ENCODE measurements at places on chromosomes 6 and 20. TPM values are rescaled to one million over a fixed set of nuclear protein-coding genes. Genes with fewer than 3 reads are reported as not detected.

- no peak for DNase-seq
- no peaks in the 10 kb centered on the region for H3K4me1 ChIP-seq
- H3K27me3 ChIP-seq: peaks cover 5% of the 10 kb centered on the region
- H3K27ac ChIP-seq: no peak overlapping the region
Measured at GRCh38 chr20:10793766-10794165, 120.0 kb upstream of the JAG1 start.

DNA sequence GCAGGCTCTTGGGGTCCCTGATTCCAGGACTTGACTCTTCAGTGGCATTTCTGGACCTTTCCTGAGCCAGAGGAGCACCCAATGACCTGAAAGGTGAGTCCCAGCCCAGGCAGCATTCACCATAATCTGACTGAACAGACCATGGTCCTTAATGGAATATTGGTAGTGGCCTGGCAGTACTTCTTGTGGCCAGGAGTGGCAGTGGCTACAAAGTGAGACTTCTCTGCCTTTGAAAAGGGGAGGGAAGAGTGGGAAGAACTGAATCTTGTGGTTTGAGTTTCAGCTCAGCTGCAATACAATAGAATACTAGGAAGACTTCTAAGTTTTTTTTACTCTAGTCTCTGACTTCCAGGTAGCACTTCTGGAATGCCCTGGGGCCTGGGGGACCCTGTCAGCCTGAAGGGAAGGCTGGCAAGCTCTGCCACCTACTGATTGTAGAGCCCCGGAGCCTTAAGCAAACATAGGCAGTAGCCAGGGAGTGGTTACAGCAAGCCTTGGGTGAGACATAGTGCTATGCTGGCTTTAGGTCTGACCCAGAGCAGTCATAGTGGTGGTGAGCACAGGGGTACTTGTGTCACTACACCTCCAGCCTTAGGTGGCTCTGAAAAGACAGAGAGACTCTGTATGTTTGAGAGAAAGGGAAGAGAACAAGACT, 674.2 kb upstream of the MANEA start:
- H3K36me3 ChIP-seq: no peaks in the 10 kb centered on the region
- H3K4me3 ChIP-seq: no peak overlapping the region
- no peaks in the 10 kb centered on the region for H3K27me3 ChIP-seq
- no peak overlapping the region for H3K27ac ChIP-seq
- DNase-seq: no peak

DNA sequence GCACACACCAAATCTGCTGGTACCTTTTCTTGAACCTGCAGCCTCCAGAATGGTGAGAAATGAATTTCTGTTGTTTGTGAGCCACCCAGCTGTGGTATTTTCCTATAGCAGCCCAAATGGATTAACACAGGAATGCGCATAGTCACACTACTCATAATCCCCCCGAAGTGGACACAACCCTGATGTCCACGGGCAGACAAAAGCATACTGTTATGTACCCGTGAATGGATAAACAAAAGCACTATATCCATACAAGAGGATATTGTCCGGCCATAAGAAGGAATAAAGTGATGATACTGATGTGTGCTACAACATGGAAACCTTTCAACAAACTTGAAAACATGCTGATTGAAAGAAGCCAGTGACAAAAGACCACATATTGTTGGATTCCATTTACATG, 25.1 kb upstream of the RPP40 start:
- no peak overlapping the region for H3K27ac ChIP-seq
- H3K4me3 ChIP-seq: no peak overlapping the region
- no peaks in the 10 kb centered on the region for H3K36me3 ChIP-seq

GRCh38 chr6:30689022-30689865, 1.5 kb downstream of the NRM start:
- H3K36me3 ChIP-seq: no peaks in the 10 kb centered on the region
- H3K27me3 ChIP-seq: no peaks in the 10 kb centered on the region
- H3K4me1 ChIP-seq: peaks cover 48% of the 10 kb centered on the region
- H3K4me3 ChIP-seq: peak overlapping the region; percentile 94
- peak overlapping the region; percentile 98 for H3K27ac ChIP-seq

- no peak for DNase-seq
- H3K4me3 ChIP-seq: no peak overlapping the region
- H3K4me1 ChIP-seq: no peaks in the 10 kb centered on the region
- H3K36me3 ChIP-seq: no peaks in the 10 kb centered on the region
- H3K27ac ChIP-seq: no peak overlapping the region
Measured at GRCh38 chr20:51131811-51132210, 108.9 kb upstream of the KCNG1 start.

GRCh38 chr6:35496036-35496840, 641 bp downstream of the TEAD3 start:
- H3K27ac ChIP-seq: no peak overlapping the region
- peak overlapping the region; percentile 54 for H3K4me3 ChIP-seq
- peaks cover 17% of the 10 kb centered on the region for H3K27me3 ChIP-seq
- no peak for DNase-seq
- peaks cover 29% of the 10 kb centered on the region for H3K4me1 ChIP-seq

DNA sequence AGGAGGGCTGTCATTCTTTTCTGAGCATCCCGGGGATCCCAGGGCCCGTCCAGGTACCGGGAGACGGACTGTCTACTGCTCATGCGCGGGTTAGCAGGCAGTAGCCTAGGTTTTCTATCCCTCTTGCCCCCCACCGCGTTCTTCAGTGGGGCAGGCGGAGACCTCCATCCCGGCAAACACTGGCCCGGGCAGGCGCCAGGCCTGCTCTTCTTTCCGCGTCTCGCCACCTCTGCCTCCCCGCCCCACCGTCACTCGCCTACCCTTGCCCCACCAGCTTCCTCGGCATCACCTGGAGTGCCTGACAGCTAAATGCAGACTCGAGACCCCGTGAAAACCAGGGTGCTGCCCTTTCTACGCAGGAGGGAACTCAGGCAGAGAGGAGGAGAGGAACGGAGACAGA, 1937.7 kb upstream of the DEFB115 start:
- no peaks in the 10 kb centered on the region for H3K36me3 ChIP-seq
- no peak for DNase-seq

DNA sequence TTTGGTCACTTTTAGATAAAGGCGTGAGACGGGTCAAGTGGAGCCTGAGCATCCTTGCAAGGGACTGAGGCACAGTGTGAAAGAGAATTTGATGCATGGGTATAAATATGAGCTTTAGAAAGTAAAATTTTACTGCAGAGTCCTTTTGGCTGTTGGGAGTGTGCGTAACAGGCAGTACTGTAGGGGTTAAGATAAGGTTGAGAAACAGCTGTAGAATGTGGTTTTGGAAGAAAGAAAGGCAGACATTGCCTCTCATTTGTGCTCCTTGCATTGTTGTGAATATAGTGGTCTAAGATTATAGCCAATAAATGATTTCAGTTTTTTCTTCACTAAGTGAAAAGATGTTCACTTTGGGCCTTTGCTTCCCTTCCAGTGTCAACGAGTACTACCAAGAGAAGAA, 73.0 kb downstream of the RREB1 start:
- H3K4me3 ChIP-seq: no peak overlapping the region
- peaks cover 12% of the 10 kb centered on the region for H3K4me1 ChIP-seq
- DNase-seq: no peak
- peak overlapping the region; percentile 19 for H3K27ac ChIP-seq
- H3K36me3 ChIP-seq: peaks cover 85% of the 10 kb centered on the region
- H3K27me3 ChIP-seq: no peaks in the 10 kb centered on the region

- peak overlapping the region; percentile 97 for H3K27ac ChIP-seq
- peak overlapping the region; percentile 91 for H3K4me3 ChIP-seq
- H3K4me1 ChIP-seq: peaks cover 93% of the 10 kb centered on the region
- H3K27me3 ChIP-seq: no peaks in the 10 kb centered on the region
Measured at GRCh38 chr6:90080876-90081481, 186.7 kb downstream of the GJA10 start.

DNA sequence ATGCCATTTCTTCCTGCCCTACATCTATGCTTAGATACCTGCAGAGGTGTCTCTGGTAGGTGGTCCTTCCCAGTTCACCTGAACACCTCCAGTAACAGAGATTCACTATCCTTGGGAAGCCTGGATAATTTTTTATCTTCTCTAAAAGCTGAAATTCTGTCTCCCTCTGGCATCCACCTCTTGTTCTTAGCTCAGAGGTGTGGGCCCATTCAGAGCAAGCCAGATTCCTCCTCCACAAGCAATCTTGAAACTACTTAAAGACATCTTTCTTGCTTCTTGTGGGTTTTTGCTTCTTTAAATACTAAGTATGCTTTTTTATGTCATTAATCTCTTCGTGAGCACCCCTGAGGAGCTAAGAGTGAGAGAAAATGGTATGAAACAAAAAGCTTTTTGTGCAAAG, 10.4 kb upstream of the SNRPB2 start:
- no peak for DNase-seq
- no peaks in the 10 kb centered on the region for H3K4me1 ChIP-seq
- no peak overlapping the region for H3K27ac ChIP-seq
- H3K27me3 ChIP-seq: peaks cover 35% of the 10 kb centered on the region
- no peaks in the 10 kb centered on the region for H3K36me3 ChIP-seq

- H3K4me3 ChIP-seq: no peak overlapping the region
- H3K36me3 ChIP-seq: no peaks in the 10 kb centered on the region
- no peaks in the 10 kb centered on the region for H3K27me3 ChIP-seq
- DNase-seq: no peak
Measured at GRCh38 chr6:89494131-89494793, 61.3 kb downstream of the ANKRD6 start.

- H3K36me3 ChIP-seq: no peaks in the 10 kb centered on the region
- peaks cover 2% of the 10 kb centered on the region for H3K4me1 ChIP-seq
- no peak overlapping the region for H3K27ac ChIP-seq
Measured at GRCh38 chr20:45779011-45779915, 12.4 kb downstream of the WFDC3 start.

- peaks cover 4% of the 10 kb centered on the region for H3K36me3 ChIP-seq
- H3K27ac ChIP-seq: no peak overlapping the region
- no peak for DNase-seq
- peaks cover 5% of the 10 kb centered on the region for H3K4me1 ChIP-seq
Measured at GRCh38 chr6:160767647-160768019, 65.6 kb downstream of the PLG start.

DNA sequence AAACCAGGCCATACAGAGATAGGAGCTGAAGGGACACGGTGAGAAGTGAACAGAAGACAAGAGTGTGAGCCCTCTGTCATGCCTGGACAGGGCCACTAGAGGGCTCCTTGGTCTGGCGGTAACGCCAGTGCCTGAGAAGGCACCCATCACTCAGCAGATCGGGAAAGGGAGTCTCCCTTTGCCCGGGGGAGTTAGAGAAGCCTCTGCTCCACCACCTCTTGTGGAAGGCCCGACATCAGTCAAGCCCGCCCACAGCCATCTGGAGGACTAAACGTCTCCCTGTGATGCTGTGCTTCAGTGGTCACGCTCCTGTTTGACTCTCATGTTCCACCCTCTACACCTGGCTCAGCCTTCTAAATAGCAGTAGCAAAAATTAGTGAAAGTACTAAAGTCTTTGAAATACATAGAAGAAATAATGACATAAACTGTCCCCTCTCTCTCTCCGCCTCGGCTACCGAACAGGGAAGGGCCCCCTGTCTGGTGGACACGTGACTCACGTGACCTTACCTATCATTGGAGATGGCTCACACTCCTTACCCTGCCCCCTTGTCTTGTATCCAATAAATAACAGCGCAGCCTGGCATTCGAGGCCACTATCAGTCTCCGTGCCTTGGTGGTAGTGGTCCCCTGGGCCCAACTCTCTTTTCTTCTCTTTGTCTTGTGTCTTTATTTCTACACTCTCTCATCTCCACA, 66.7 kb downstream of the RPP21 start:
- H3K36me3 ChIP-seq: no peaks in the 10 kb centered on the region
- peaks cover 91% of the 10 kb centered on the region for H3K27me3 ChIP-seq
- DNase-seq: peak; percentile 47

- H3K27ac ChIP-seq: no peak overlapping the region
- H3K4me1 ChIP-seq: no peaks in the 10 kb centered on the region
- DNase-seq: no peak
- no peak overlapping the region for H3K4me3 ChIP-seq
- H3K27me3 ChIP-seq: peaks cover 6% of the 10 kb centered on the region
Measured at GRCh38 chr6:104527761-104528415, 331.8 kb downstream of the HACE1 start.

Gene HSPA12B
- 0.05 TPM for polyA plus RNA-seq

Gene ENPP5
- polyA plus RNA-seq: 9.4 TPM

Gene DNMT3B
- polyA plus RNA-seq: 0.08 TPM

Gene C6orf89
- 44.4 TPM for polyA plus RNA-seq

Gene CCDC170
- not detected for polyA plus RNA-seq

Gene CYP24A1
- polyA plus RNA-seq: not detected

Gene DEF6
- 196 TPM for polyA plus RNA-seq

Gene ADGRF1
- not detected for polyA plus RNA-seq

Gene BTN1A1
- not detected for polyA plus RNA-seq

Gene SALL4
- not detected for polyA plus RNA-seq

Gene SMOC2
- not detected for polyA plus RNA-seq

Gene MUC22
- not detected for polyA plus RNA-seq

Gene BFSP1
- polyA plus RNA-seq: not detected

Gene ZNF334
- polyA plus RNA-seq: not detected

Gene TUBE1
- 10.1 TPM for polyA plus RNA-seq

Gene SLC4A11
- polyA plus RNA-seq: not detected
